ENCODE measurements at places on chromosomes 5 and 9. TPM values are rescaled to one million over a fixed set of nuclear protein-coding genes. Genes with fewer than 3 reads are reported as not detected.

DNA sequence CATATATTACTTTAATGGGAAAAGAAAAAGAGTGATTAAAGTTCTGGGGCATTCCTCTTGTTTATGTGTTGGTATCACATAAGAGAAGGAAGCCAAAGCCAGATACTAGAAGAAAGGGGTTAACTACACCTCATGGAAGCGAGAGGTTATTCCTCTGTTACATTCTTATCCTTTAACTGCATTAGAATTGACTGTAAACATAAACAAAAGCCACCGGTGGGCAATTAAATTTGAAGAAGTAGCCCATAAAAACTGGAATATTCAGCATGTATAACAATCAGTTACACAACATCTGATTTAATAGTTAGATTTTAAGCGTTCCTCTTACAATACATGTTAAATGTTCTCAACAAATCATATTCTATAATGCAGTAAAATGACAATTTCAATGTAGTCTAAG is 18.8 kb downstream of the POU5F2 start:
- H3K4me3 ChIP-seq, result no peak overlapping the region
- H3K27me3 ChIP-seq, result no peaks in the 10 kb centered on the region
- no peaks in the 10 kb centered on the region for H3K36me3 ChIP-seq
- no peak for DNase-seq

The ZER1 gene
- polyA plus RNA-seq, result 20.0 TPM

DNA sequence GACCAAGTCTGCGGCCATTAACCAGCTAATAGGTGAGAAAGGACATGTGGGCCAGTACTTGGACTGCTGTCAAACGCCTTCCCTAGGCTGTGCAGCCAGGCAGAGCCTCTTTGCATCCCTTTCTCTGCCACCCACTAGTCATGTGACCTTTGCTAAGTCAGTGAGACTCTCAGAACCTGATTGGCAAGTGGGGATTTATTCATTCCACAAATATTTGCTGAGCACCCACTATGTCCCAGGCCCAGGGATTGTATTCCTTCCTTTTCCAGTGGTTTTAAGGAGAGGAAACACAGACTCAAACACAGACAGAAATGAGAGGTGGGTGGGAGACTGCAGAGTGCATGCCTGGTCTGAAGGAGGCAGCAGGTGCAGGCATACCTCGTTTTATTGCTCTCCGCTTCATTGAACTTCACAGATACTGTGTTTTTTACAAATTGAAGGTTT is 71.6 kb upstream of the GALNT10 start:
- H3K36me3 ChIP-seq, result no peaks in the 10 kb centered on the region
- 0 out of 2 replicates have a peak, but pooled peaks cover 5% of the 10 kb centered on the region for H3K4me1 ChIP-seq
- peak; percentile 4 for DNase-seq
- no peak overlapping the region for H3K4me3 ChIP-seq
- no peak overlapping the region for H3K27ac ChIP-seq

DNA sequence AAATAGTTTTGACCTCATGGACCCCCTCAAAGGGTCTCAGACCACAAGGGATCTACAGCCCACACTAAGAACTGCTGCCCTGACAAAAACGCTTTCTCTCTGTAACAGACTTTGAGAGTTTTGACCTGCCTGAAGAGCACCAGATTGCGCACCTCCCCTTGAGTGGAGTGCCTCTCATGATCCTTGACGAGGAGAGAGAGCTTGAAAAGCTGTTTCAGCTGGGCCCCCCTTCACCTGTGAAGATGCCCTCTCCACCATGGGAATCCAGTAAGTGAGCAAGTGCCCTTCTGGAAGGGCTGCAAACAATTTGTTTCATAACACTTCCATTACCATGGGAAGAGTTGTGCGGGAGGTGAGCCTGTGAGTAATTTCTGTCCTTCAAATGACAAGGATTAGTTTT is 6.0 kb downstream of the PTTG1 start:
- H3K4me1 ChIP-seq, result peaks cover 13% of the 10 kb centered on the region
- no peak for DNase-seq
- no peak overlapping the region for H3K4me3 ChIP-seq
- no peak overlapping the region for H3K27ac ChIP-seq
- no peaks in the 10 kb centered on the region for H3K27me3 ChIP-seq

GRCh38 chr5:151480384-151481293 is 33.2 kb downstream of the SLC36A1 start:
- peaks cover 28% of the 10 kb centered on the region for H3K4me1 ChIP-seq
- H3K27me3 ChIP-seq, result no peaks in the 10 kb centered on the region
- peak; percentile 96 for DNase-seq
- peak overlapping the region; percentile 97 for H3K27ac ChIP-seq
- peak overlapping the region; percentile 34 for H3K4me3 ChIP-seq

- no peak for DNase-seq
- H3K4me1 ChIP-seq, result peaks cover 16% of the 10 kb centered on the region
- H3K4me3 ChIP-seq, result no peak overlapping the region
- no peak overlapping the region for H3K27ac ChIP-seq
- no peaks in the 10 kb centered on the region for H3K27me3 ChIP-seq
Observed at GRCh38 chr9:99811172-99811571, 10.5 kb upstream of the NR4A3 start.

GRCh38 chr9:130320723-130321481 is 55.3 kb downstream of the HMCN2 start:
- no peaks in the 10 kb centered on the region for H3K36me3 ChIP-seq
- no peak for DNase-seq
- peaks cover 17% of the 10 kb centered on the region for H3K27me3 ChIP-seq
- H3K27ac ChIP-seq, result no peak overlapping the region

DNA sequence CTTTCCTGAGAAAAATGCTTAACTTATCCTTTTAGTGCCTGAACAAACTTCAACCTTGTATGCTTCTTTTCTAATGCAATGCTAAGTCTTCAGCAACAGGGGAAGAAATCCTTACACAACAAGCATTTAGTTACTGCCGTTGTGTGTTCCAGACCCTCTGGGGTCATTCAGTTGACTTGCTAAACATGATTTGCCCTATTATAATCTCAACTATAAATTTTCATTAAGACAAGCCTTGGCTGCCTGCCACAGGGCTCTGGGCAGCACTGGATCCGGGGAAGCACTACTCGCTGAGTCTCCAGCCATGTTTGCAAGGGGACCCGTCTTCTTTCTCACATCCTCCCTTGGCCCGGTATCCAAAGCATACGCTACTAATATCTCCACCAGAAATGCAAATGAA is 58.1 kb downstream of the PTCH1 start:
- H3K27ac ChIP-seq, result no peak overlapping the region
- peaks cover 3% of the 10 kb centered on the region for H3K36me3 ChIP-seq
- H3K4me1 ChIP-seq, result peaks cover 9% of the 10 kb centered on the region

- H3K36me3 ChIP-seq, result no peaks in the 10 kb centered on the region
- H3K27ac ChIP-seq, result no peak overlapping the region
- DNase-seq, result no peak
- H3K4me3 ChIP-seq, result no peak overlapping the region
- no peaks in the 10 kb centered on the region for H3K27me3 ChIP-seq
Observed at GRCh38 chr5:84237126-84237525, 147.6 kb downstream of the EDIL3 start.

- H3K4me1 ChIP-seq, result peaks cover 42% of the 10 kb centered on the region
- H3K36me3 ChIP-seq, result no peaks in the 10 kb centered on the region
- no peak overlapping the region for H3K27ac ChIP-seq
- no peaks in the 10 kb centered on the region for H3K27me3 ChIP-seq
- no peak overlapping the region for H3K4me3 ChIP-seq
- DNase-seq, result peak; percentile 68
Observed at GRCh38 chr9:104911032-104911607, 16.8 kb downstream of the ABCA1 start.

DNA sequence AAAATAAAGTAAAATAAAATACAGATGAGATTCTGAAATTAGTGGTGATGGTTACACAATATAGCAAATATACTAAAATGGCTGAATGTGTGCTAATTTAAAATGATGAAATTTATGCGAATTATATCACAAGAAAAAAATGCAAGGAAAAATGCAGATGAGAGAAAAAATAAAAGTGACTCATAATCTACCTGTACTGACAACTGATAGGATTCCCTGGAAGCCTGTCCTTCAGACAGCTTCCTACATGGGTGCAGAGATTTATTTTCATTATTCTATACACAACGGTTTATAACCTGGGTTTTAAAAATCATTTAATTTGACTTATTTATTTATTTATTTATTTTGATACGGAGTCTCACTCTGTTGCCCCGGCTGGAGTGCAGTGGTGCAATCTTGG is 5.8 kb upstream of the NCS1 start:
- H3K27me3 ChIP-seq, result no peaks in the 10 kb centered on the region
- DNase-seq, result no peak
- H3K36me3 ChIP-seq, result no peaks in the 10 kb centered on the region
- H3K4me1 ChIP-seq, result no peaks in the 10 kb centered on the region
- H3K27ac ChIP-seq, result no peak overlapping the region

DNA sequence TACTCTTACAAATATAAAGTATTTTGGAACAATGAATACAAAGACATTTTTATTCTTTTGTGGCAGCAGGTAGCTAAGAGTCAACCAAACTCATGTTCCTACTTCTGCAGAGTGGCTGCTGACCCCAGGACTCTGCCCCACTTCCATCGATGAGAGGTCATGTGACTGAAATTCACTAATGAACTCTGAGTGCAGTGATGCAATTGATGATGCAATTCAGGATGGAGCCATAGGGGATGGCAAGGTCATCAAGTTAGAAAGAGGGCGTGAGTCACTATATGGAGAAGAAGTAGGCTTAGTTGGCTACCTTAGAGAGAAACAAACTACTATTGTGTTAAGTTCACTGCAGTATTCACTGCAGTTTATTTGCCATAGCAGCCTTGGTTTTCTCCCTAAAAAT is 340.4 kb downstream of the CTNND2 start:
- H3K27me3 ChIP-seq, result no peaks in the 10 kb centered on the region
- no peak overlapping the region for H3K4me3 ChIP-seq

The PCDHGB4 gene
- polyA plus RNA-seq, result 5.6 TPM

DNA sequence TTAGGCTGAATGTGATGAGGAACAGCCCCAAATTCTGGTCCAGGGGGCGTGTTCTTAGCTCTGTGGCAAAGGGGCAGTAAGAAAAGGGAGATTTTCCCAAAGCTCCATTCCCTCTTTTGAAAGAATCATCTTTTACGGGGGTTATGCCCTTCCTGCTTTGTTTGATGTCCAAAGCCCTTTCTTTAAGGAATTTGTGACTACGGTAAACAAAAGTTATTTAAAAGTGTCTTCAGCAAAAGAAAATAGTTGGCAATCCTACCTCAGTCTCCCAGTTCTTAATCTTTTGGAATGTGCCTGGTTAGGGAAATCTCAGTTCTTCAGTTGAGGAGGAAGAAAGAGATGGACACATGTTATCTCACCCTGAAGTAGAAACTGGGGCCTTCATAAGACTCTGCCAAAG is 24.4 kb upstream of the ARSI start:
- H3K27ac ChIP-seq, result no peak overlapping the region
- H3K4me1 ChIP-seq, result peaks cover 5% of the 10 kb centered on the region
- no peaks in the 10 kb centered on the region for H3K36me3 ChIP-seq
- H3K4me3 ChIP-seq, result no peak overlapping the region
- no peak for DNase-seq

- 0 out of 2 replicates have a peak, but pooled peaks cover 3% of the 10 kb centered on the region for H3K27me3 ChIP-seq
- DNase-seq, result no peak
- H3K4me3 ChIP-seq, result no peak overlapping the region
- H3K36me3 ChIP-seq, result no peaks in the 10 kb centered on the region
- no peak overlapping the region for H3K27ac ChIP-seq
Observed at GRCh38 chr5:173839117-173839713, 48.9 kb upstream of the CPEB4 start.

DNA sequence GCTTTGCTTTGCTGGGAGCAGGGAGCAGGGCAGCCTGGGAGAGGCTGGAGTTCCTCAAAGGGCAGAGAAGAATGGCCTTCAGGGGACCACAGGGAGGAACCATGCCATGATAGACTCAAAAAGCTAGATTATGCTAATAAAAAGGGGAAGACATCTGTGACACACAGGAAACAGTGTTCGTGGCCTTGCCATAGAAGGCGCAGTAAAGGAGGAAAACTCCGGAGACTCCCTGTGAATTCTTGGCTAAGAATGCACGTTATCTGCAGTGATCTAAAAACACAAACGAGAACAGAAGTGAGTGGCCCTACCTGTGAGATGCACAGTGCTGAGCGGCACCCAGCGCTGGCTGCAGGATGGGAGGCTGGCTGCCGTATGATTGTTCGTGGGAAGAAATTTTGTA is 15.9 kb upstream of the LTC4S start:
- H3K4me3 ChIP-seq, result no peak overlapping the region
- no peak overlapping the region for H3K27ac ChIP-seq
- no peaks in the 10 kb centered on the region for H3K27me3 ChIP-seq

The MYMK gene
- not detected for polyA plus RNA-seq

The ADAMTSL2 gene
- polyA plus RNA-seq, result not detected

Measured in GM23248 (cell line).